ENCODE measurements at places on chromosomes 3 and 15.

GRCh38 chr15:96349857-96350720, 19.6 kb downstream of the NR2F2 start:
- no peak for DNase-seq

DNA sequence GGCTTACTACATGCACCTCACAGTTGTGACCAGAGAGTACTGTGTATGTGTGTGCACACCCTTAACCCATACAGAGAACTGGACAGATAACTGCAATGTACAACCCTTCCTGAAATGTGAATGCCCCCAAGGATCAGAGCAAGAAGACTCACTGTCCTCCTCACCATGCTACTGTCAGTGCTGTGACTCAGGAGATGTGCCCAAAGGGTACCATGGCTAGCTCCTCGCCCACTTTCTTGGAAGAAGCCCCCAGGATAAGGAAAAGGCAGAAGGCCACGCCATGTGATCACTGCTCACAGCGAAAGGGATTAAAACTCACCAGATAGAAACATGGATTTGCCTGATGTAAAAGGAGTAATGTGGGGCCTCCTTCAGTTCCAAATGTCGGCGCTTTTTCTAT, 41.8 kb downstream of the UBP1 start:
- DNase-seq: no peak

DNA sequence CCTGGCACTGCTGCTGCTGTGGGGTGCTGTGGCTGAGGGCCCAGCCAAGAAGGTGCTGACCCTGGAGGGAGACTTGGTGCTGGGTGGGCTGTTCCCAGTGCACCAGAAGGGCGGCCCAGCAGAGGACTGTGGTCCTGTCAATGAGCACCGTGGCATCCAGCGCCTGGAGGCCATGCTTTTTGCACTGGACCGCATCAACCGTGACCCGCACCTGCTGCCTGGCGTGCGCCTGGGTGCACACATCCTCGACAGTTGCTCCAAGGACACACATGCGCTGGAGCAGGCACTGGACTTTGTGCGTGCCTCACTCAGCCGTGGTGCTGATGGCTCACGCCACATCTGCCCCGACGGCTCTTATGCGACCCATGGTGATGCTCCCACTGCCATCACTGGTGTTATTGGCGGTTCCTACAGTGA, 2.1 kb downstream of the GRM2 start:
- DNase-seq: no peak

GRCh38 chr3:188693435-188693834, 478.3 kb upstream of the TPRG1 start:
- no peak for DNase-seq

GRCh38 chr15:62566248-62566647, 401.2 kb upstream of the C2CD4B start:
- no peak for DNase-seq

- no peak for DNase-seq
Measured at GRCh38 chr15:83204697-83205096, 2.9 kb downstream of the HDGFL3 start.

GRCh38 chr3:38111696-38112377, 25.1 kb downstream of the ACAA1 start:
- no peak for DNase-seq

- DNase-seq: peak; percentile 19
Measured at GRCh38 chr15:42919799-42920518, 619 bp downstream of the TTBK2 start.

GRCh38 chr15:37425541-37425940, 325.2 kb upstream of the MEIS2 start:
- DNase-seq: no peak

DNA sequence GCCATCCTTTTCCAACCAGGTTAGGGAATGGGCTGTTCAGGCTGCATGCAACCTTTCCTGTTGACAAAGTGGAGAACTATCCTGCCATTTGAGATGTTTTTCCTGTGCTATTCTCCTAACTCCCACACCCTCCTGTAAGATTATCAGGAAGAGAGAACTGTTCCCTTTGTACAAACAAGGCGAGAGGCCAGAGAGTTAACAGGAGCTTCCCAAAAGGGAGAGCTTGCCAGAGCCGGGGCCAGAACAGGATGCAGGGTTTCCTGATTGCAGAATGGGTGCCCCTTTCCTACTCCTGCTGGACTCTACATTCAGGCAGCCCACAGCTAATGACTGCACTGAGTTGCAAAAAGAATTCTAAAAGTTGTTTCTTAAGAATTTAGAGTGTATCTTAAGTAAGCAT, 17.1 kb downstream of the PML start:
- no peak for DNase-seq

DNA sequence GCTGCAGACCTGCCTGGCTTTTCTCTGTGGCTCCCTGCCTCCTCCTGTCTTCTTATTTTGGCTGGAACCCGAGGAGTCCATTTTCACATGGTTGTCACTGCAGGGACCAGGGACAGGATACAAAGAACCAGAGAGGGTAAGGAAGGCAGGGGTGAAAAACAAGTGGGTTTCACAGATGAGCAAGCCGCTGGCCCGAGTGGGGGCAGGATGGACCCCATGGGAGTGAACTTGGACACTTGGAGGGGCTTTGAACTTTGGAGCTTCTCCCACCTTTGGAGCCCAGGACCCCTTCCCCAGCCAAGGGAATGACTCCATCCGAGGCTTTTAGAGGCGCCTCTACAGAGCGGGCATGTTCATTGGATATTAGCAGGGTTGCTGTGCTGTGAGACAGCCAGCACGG, 26.9 kb upstream of the ADCY5 start:
- no peak for DNase-seq

DNA sequence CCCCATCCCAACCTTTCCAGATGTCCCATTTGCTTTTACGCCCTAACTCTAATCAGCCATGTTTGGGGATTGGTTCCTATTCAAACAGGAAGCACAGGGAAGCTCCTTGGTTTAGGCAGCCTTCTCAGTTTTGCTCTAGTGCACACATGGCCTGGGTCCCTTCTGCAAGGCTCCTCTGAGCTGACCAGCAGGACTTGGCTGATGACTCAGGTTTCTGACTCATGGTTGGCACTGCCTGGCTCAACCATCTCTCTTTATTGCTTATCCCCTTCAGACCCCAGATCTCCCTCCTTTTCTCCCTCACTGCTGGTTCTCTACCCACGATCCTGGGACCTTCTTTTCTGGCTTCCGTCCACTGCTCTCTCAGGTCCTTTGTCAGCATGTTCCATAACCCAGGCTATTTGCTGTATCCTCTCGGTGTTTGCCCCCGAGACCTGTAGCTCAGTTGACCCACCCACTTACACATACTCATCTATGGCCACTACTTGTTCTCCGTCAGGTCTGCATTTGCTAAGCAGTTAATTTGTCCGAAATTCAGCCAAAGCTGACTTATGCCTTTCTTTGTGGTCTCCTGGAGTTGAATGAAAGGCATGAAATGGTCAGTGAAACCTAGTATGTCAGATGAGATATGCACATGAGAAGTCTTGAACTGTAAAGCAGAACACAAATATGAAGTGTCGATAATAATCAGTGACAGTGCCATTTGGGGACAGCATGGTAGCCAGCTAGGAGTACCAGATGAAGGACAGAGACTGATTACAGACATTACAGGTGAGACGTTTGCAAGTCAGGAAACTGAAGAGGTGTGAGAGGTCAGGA, 323.5 kb upstream of the ROPN1 start:
- DNase-seq: no peak

- DNase-seq: peak; percentile 54
Measured at GRCh38 chr15:90901175-90902039, 1.7 kb upstream of the MAN2A2 start.

GRCh38 chr3:13301286-13301987, 118.7 kb downstream of the NUP210 start:
- DNase-seq: no peak

DNA sequence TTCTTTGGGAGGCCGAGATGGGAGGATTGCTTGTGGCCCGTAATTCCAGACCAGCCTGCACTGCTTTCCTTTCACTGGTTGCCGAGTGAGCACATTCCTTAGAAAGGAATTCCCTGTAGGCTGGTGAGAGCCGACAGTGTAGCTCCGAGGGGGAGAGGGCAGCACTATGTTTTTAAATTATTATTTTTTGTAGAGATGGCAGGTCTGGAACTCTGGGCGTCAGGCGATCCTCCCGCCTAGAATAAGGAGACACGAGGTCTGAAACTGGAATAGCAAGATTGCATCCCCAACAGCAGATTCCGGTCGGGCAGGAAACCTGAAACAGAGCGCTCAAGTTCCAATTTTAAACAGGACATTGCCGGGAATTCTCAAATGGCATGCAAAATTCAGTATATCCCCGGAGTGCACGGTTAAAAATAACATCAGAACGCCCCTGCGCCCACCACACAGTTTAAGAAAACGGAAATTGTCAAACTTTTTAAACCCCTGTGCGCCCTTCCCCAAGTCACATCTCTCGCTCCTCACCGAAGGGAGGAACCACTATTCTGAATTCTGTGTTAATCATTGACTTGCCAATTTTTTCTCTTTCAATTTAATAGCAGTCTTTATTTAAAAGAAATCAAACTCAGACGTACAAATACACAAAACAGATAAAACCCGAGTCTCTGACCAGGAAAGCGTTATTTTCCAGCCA, 643 bp upstream of the RNU5B-1 start:
- DNase-seq: no peak

DNA sequence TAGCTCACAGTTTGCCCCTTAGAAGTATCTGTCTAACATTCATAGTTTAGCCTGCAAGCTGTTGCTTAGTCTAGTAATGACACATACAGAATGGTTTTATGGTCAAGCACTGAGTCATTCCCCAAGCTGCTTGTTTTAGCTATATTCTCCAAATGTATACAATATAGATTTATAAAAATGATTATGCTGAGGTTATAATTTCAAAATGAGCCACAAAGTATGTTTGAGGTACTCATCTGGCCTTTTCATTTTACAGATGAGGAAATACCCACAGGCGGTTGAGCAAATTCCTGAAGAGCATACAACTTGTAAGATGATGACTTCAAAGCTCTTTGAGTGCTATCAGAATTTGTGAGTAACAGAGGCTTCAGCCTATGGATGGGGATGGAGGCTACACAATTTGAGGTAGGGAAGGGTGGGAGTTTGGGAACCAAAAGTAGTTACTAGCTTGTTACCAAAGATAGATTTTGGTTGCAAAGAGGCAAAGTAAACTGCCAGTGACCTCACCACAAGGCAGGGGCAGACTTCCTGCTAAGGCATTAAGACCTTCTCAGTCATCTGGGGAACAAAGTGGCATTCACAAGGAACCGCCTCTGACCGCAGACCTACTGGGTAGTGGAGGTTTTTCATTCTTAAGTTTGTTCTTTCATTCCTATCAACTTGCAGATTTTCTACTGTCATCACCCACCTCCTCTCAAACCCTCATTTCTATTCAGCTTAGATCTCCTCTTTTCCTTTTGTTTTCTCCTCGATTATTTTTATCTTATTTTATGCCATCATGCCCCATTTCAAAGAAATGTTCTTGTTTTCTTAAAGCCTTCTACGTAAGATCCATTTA, 257.2 kb upstream of the NECTIN3 start:
- DNase-seq: no peak

DNA sequence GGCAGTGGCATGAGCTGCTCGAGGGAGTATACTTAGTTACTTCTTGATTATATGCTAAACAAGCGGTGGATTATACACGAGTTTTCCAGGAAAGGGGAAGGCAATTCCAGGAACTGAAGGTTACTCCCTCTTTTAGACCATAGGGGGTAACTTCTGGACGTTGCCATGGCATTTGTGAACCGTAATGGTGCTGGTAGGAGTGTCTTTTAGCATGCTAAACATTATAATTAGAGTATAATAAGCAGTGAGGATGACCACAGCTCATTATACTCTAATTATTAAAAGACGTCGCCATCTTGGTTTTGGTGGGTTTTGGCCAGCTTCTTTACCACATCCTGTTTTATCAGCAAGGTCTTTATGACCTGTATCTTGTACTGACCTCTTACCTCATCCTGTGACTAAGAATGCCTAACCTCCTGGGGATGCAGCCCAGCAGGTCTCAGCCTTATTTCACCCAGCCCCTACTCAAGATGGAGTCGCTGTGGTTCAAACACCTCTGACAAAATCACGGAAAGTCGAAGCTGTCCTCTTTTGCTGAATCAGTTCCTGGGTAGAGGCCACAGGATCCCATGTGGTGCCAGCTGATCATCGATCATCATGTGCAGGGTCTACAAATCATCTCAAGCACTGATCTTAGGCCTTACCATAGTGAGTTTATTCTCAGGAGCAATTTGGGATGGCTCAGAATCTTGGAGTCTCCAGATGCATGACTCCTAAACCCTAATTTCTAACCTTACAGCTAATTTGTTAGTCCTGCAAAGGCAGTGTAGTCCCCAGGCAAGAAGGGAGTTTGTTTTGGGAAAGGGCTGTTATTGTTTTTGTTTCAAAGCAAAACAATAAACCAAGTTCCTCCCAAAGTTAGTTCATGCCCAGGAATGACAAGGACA, 149.1 kb downstream of the TJP1 start:
- DNase-seq: no peak

GRCh38 chr15:57696146-57696545, 10.4 kb upstream of the POLR2M start:
- DNase-seq: no peak

GRCh38 chr3:187878772-187879518, 133.7 kb upstream of the BCL6 start:
- DNase-seq: no peak

DNA sequence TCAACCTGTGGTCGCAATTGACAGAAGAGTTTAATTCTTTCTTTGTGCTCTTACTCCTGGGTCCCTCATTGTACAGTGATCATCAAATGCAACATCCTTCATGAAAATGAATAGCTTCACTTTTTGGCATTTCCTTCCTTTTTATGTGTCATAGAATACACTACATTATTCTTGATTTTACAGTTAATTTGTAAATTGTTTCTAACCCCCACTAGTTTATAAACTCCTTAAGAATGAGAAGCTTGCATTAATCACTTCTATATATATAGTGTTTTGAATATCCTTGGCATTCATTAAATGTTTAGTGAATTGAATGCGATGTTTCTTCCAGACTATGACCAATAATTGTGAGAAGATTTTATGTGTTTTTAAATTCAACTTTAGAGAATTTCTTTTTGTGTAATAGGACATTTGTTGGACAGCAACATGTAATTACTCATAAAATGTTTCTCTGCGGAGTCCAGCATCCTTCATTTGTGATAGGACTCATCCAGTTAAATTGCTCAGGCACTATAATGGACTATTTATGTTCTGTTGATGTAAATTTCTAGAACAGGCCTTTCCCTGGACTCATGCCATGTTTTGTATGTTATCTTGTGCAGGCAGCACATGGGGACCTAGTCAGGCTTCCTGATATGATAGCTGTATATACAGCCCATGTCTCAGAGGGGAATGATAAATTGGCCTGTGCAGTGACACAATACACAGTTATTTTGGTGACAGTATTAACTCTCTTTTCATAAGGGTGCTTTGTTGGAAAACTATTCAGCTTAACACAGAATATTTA, 51.3 kb downstream of the MBNL1 start:
- no peak for DNase-seq

GRCh38 chr15:80620931-80621330, 74.2 kb upstream of the ABHD17C start:
- no peak for DNase-seq

DNA sequence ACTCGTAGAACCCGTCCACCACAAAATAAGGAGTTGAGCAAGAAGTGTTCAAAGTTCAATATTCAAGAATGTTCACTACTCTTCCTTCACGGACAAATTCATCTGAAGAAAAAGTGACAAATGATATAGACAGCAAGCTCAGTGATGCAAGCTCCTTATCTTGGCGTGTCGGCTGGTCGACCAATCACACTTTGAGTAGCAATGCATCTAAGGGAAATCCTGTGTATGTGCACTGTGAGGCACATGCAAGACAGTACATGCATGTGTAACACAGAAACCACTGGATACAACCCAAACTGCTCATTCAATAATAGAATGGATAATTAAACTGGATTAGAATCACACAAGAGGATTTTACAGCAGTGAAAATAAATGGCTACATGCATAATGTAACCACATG, 64.4 kb upstream of the CSPG5 start:
- no peak for DNase-seq

GRCh38 chr3:57592306-57592705, 4.8 kb downstream of the ARF4 start:
- DNase-seq: no peak

Data from HEK293T (cell line).